ENCODE measurements at places on chromosomes 6 and 20.
A peak's percentile ranks its signal among the peaks of the same experiment; 100 is the strongest.

GRCh38 chr6:41072836-41073202, at the start of gene NFYA:
TSS of gene NFYA (plus strand) at chr6:41072974. CDS start at chr6:41079090, 6,116 bp downstream.
- DNase-seq: no peak

- DNase-seq: peak; percentile 97
Measured at GRCh38 chr6:116268589-116269293, 11.0 kb downstream of the TSPYL1 start.

DNA sequence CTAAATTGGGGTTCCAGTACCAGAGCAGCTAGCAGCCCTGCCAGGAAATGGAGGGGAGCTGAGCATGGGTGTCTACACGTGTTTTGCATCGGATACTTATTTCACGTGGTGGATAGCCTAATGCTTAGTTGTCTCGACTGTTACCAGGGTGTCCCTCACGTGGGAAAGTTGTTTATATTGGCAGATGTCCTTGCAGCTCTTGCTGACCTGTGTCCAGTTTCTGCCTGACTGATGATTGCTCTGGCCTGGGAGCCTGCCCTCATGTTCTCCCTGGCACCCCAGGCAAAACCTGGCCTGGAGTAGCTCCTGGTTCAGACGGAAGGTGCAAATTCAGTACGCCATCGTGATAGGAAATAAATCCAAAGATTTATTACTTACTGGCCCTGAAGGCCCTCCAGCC, 11.8 kb upstream of the FERMT1 start:
- no peak for DNase-seq

DNA sequence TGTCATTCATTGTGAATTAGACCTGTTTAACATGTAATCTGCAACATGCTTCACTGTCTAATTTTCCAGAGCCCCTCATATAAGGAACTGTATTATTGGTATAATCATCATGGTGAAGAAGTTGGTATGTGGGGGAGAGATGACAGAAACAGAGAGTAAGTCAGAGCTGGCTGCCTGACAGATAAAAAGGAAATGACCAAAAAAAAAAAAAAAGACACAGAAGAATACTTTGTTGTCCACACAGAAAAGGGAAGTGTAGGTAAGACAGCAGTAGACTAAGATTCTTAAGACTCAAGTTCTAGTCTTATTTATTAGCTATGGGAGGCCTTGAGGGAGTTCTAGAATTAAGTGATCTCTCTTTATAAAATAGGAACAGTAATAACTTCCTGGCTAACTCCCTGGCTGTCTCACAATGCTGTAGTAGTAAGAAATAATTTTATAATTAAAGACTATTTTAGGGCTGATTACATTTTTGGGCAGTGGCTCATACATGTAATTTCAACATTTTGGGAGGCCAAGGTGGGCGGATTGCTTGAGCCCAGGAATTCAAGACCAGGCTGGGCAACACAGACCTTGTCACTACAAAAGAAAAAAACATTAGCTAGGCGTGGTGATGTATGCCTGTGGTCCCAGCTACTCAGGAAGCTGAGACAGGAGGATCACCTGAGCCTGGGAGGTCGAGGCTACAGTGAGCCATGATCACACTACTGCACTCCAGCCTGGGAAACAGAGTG, 102.5 kb downstream of the PRL start:
- no peak for DNase-seq

DNA sequence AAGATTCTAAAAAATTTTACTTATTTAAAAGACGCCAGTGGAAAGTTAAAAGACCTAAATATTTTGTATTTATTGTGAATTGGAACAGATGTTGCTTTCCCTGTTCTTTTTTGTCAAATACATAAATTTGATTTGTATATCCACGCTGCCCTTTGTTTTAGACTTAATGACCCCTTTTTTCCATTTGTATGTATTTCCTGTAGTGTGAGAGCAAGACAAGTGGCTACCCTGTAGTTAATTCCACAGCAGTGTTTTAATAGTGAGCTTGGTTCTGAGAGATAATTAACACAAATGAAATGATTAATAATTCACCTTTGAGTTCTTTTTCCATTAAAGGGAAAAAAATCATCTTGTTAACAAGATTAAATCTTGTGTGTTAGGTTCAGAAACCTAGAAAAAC, 16.6 kb downstream of the SH3BGRL2 start:
- no peak for DNase-seq

GRCh38 chr6:133956416-133957049, 3.5 kb downstream of the TBPL1 start:
- no peak for DNase-seq

DNA sequence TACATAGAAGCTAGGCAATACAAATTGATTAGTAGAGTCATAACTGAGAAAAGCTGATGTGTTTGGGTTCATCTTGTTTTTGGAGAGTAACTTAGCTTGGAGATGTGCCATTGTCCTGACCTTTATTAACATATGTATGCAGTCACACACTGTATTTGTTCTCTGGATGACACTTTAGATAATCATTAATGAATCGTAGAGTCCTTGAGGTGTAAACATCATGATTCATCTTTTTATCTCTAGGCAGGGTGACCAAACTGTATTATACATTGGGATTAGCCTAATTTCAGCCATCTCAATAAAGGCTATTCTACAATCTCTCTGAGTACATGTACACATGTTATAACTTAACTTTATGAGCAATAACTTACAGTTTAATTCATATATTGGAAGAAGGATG, 3.6 kb upstream of the MTCL3 start:
- no peak for DNase-seq

- peak; percentile 98 for DNase-seq
Measured at GRCh38 chr6:71248306-71248765, 40.3 kb upstream of the OGFRL1 start.

DNA sequence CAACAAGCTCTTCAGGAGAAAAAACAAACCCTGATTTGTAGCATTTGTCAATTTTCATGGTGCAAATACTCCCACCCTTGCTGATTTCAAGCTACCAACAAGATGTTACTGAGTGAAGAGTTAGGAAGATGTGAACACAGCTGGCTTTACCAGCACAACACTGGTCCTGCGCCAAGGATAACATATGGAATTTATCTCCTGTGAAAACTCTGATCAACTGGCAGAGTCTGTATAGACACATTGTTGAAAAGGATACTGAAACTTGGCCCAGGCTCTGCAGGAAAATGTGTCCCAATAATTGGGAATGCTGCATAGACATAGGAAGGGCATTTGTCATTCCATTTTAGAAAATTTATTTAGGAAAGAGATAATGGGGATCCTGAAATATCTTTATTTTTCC, 29.0 kb downstream of the OTOR start:
- no peak for DNase-seq

DNA sequence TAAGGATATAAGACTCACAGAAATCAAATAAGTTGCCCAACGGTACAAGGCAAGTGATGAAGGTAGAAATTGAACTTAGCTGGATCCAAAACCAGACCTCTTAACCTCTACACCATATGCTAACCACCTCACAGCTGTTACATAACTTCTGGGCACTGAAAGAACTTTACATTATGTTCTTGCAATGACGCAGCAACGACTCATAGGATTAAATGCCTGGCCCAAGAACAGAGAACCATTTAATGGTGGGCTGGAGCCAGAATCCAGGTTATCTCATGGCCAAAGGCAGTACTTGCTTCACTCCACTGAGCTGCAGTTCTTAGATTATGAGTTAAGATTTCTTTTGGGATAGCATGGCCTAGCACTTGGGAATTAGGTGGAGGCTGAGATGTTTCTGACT, 4.4 kb downstream of the TRMT6 start:
- peak; percentile 6 for DNase-seq

DNA sequence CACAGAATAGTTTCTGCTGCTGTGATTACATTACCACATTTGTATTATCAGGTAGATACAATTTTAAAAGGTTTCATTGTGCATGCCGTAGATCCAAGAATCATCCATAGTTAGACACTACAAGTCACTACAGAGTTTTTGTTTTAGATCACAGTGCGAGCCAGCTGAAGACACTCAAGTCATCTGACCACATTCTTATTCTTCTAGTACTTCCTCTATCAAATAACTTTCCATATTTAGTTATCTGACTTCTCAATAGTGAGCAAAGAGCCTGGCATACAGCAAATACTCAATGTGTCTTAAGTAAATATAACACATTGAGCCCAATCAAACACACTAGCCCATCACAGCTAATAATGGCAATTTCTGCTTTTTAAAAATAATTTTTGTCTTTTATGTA, 195.4 kb downstream of the ASCC3 start:
- no peak for DNase-seq

DNA sequence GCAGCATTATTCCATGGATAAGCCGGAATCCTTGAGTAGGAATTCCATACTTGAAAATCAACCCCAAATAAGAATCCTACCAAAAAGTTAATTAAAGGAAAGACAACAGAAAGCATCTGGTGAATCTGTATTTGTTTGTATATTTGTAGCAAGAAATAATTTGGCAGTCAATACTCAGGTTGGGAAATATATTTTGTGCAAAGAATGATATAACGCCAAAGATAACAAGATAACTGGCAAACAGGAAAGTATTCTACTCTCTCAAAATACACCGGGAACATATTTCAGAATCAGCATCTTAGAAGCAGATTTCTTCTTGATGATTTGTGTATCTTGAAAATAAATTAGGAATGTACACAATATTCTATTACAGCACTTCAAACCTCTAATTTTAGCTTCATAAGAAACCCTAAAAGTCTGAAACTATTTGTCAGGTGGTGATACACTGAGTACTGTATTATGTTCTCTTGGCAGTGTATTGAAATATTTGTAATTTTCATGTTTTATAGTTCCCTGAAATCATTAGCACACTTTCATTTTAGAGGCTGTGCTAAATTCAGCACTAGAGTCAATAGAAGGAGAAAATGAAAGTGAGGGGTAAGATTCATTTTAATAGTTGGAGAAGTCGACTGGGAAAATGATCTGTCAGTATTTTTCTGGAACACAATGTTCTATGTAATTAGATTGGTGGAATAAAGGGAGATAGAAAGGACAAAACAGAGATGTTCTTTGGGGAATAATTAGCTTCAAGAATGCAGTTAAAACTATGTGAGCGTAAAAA, 879.7 kb upstream of the GJE1 start:
- DNase-seq: no peak

DNA sequence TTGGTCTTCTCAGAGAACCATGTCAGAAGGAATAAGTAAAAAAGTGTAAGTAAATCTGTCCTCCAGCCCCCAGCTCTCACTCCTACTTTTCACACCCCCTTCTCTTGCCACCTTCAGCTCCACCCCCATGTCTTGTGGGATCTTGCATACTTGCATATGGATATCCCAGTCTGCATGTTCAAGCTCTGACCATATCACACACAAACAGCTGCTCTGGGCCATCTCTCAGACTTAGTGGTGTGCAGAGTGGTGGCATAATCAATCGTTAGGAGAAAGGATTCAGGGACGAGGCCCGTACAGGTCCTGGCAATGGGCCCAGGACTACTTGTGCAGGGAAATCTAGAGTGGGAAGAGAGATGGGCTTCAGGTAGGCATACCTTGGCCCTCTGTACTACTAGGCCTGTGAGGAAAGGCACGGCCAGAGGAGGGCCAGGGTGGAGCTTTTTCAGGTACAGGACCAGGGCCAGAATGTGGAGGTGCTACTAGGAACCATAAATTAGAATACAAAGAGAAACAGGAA, 112.0 kb upstream of the SGK1 start:
- no peak for DNase-seq

All from AML-193 (cell line).